ENCODE measurements at places on chromosomes 13 and 19.

DNA sequence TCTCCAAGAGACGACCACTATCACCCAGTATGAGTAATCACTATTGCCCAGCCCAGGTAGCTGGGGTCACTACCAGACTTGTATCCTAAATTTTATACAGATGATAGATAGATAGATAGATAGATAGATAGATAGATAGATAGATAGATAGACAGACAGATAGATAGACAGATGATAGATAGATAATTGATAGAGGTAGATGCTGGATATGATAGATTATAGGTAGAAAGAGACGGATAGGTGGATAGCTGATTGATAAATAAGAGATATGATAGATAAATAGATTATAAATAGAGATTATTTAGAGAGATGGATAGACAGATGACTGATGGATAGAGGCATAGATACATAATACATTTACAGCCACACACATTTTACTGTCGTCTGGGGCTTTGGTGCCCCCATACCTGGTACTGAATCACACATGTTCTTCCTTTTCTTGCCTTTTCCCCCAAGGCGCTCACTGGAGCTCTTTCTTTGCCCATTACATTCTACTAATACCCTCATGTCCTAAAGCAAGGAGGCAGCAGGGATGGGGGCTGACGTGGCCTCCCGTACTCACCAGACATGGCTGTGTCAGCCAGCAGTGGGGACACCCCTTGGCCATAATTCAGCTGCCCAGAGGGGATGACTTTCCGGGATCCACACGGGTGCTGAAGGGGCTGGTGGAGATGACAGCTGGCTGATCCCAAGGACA, 44.6 kb upstream of the CCNE1 start:
- DNase-seq = no peak

DNA sequence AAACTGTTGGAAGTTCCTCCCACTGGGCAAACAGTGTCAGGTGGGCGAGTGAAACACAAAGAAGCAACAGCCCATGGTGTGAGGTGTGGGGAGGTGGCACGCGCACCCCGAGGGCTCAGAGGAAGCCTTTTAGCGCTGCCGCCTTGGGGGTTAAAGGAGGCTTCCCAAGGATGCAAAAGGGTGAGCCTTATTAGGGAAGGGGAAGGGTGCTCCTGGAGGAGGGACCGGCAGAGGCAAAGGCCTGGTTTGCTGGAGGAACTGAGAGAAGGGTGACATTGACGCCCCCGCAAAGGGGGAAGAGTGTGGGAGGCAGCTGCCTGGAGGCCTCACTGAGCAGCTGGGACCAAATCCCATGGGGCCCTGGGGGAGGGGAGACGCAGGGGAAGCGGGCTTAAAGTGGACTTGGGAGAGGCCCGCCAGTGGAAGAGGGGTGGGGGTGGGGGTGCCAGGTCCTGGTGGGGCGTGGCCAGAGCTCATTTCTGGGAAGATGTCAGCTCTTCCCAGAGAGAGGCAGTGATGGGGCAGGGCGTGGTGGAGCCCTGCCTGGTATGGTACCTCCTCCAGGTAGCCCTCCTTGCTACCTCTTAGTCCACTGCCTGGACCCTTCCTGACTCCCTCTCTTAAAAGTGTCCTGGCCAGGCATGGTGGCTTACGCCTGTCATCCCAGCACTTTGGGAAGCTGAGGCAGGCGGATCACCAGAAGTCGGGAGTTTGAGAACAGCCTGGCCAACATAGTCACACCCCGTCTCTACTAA, 12.0 kb upstream of the FCHO1 start:
- no peak for DNase-seq

GRCh38 chr19:29320618-29321017, 107.7 kb upstream of the UQCRFS1 start:
- DNase-seq = no peak

DNA sequence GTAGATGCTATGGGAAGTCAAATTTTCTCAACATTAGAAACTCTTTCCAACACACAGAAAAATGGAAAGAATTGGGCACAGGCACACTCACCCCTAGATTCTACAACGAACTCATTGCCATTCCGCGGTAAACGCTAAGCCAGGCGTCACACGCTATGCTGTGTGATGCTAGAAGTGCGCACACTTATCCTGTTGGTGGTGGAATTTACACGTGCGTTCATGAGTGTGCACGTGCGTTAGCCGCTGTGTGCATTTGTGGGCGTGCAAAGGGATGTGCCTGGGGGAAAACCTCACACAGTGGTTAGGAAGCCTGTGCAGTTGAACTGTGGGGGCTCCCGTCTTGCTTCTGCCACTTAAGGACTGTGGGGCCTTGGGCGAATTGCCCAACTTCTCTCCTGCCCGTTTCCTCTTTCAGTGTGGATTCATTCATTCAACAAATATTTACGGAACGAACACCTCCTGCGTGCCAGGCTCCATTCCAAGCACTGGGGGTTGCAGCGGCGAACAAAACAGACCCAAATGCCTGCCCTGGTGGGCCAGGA, 7.7 kb downstream of the NFILZ start:
- peak; percentile 53 for DNase-seq

- peak; percentile 88 for DNase-seq
These were observed at the start of gene MIDN for GRCh38 chr19:1248139-1248785. Gene MIDN, plus strand, starts transcription at chr19:1248583. Its CDS starts 1,714 bp downstream, at chr19:1250297.

DNA sequence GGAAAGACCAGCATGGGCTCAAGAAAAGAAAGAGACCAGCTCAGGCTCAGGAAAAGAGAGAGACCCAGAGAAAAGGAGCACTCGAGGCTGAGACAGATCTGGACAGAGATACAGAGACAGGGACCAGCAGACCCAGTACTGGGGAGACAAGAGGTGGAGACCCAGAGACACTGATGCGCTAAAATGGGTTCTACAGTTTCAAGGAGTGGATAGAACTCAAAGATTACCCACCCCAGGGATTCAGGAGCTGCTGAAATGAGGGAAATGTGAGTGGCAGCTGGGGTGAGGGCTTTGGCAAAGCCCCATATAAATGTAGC, 609 bp upstream of the ZSCAN18 start:
- no peak for DNase-seq

GRCh38 chr19:53068199-53068598, 23.7 kb downstream of the ERVV-2 start:
- DNase-seq = no peak

DNA sequence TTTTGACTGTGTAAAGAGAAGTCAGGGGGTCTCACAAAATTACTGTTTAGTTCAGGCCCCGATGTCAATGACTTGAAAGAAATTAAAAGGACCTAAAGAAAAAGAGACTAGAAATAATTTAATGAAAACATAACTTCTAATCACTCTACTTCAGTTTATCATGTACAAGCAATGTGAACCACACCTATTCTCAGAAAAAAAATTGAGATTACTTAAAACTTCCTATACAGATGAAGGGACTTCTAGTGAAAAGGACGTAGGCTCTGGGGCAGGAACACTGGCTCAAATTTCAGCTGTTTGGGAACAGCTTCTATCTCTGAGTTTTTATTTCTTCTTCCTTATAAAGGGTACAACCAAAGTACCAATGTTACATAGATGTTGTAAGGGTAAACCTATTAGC, 38.0 kb downstream of the TPT1 start:
- no peak for DNase-seq

- no peak for DNase-seq
These were observed 5.5 kb downstream of the ZNRF4 start for GRCh38 chr19:5460748-5461147.

DNA sequence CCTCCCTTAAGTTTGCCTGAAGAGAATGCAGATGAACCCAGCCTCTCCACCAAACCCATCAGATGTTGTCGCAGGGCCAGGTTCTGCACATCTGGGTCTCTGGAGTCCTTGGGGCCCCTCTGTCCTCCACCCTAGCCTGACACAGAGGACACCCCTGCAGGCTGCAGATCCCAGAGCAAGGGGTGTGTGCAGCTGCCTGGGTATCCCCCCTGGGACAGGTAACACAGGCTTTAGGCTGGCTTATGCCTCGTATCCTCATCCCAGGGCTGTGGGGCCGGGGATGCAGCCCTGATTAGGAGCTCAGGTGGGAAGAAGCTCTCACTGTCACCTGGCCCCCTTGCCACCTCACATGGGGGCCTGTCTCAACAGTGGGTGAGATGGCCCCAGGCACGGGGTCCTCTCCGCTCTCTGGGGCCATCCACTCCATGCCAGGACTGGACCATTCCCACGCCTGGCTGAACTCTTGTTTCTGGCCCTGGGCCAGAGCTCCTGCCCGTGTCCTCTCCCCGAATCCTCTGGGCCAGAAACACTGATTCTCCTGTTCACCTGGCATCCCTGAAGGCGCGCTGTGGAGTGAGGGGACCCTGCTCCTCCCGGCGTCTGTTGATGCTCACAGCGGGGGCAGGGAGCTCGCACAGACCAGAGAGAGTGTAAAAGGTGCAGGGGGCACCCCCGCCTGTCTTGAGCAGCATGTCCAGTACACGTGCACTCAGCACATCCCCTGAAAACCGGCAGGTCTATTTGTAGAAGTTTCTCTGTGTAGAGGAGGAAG, 38.7 kb upstream of the TPM4 start:
- DNase-seq = no peak

DNA sequence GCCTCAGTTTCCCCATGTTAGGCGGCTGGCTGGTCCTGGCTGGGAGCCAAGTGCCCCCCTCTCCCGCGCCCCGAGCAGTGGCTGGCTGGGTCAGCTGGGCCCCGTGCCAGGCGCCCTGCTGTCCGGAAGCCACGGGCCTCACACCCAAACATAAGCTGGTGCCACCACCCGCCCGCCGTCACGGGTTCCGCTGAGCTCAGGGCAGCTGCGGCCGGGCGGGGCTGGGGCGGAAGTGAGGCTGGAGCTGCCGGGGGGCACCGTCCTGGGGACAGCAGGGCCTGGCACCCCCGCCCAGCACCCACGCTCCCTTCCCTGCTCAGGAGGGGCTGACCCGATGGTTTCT, 19.3 kb downstream of the HCN2 start:
- DNase-seq = no peak

- peak; percentile 48 for DNase-seq
These were observed 16.2 kb upstream of the FOXO1 start for GRCh38 chr13:40682449-40683240.

Measured in CD4-positive, alpha-beta T cell (primary cell).